Stimulated activated CD4-positive, alpha-beta T cell treated with anti-CD3 and anti-CD28 coated beads, Interleukin-4, amount 100 ng/mL, for 24 hours (primary cell): ENCODE measurements at places on chromosomes 4 and X.

GRCh38 chr4:54971474-54971950 is 153.9 kb downstream of the KDR start:
- DNase-seq = no peak

- no peak for DNase-seq
Measured at GRCh38 chrX:153828723-153829548, 1.4 kb downstream of the PDZD4 start.

GRCh38 chr4:99943904-99944437 is 2.4 kb downstream of the DNAJB14 start:
- DNase-seq = peak; percentile 12

GRCh38 chrX:387729-388128 is 1.0 kb upstream of the PPP2R3B start:
- no peak for DNase-seq
